Activated CD8-positive, alpha-beta memory T cell treated with anti-CD3 and anti-CD28 coated beads, Interleukin-2, amount 10 ng/mL, durations not matched to agents 7 days and 5 days (primary cell): ENCODE measurements at places on chromosomes 2 and 18. TPM values are rescaled to one million over a fixed set of nuclear protein-coding genes. Genes with fewer than 3 reads are reported as not detected.

DNA sequence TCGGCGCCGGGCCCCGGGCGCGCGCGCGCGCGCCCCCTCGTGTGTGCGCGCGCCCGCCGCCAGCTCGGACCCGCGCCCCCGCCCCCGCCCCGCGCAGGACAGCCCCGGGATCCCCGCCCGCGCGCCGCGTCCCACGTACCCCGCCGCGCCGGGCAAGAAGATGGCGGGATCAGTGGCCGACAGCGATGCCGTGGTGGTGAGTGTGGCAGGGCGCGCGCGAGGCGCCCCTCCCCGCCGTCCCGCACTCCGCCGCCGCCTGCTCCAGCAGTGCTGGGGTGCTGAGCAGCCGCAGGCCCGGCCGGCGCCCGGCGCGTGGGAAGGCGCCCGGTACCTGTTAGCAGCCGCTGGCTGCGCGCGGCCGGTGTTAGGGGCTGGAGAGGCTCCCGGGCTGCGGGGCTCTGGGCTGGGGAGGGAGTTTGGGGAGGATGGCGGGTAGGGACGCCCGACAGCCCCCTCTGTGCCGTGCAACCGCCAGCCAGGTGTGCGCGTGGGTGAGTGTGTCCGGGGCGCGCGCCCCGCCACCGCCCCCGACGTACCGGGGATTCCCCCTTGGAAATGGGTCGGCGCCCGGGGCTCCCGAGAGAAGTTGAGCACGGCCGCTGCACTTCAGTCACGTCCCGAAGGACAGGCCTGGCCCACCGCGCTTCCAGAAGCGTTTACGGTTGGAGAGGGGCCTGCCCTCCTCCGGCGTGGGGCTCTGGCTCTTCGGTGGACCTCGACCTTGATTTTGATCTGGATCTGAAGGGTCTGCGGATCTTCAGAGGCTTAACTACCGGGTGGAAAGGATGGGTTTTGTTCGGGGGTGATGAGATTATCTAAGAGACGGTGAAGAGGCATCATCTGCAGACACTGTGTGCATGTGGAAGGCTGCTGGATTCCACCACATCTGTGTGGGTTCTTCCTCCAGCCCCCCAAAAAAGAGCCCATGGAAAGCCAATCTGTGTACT is 697 bp downstream of the LGALSL start:
- peak; percentile 46 for DNase-seq

DNA sequence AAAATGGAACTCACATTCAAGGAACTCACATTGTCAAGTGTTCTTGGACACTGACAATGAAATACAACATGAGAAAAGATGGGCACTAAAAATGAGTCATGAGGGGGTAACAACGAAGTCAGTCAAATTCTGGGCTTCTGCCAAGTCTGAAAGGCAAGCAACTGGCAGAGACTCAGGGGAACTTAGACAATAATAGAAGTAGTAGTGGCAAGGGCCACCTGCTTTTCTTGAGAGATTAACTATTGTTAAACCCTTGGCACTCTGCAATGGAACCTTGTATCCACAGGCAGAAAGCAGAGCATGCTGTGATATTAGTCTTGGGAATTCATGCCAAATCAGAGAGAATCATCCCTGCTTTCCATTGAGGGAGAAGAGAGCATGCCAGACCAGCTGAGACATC is 382.6 kb upstream of the CDH2 start:
- no peak for DNase-seq

- DNase-seq, result no peak
Observed at GRCh38 chr2:181895818-181896217, 4.3 kb downstream of the ITPRID2 start.

DNA sequence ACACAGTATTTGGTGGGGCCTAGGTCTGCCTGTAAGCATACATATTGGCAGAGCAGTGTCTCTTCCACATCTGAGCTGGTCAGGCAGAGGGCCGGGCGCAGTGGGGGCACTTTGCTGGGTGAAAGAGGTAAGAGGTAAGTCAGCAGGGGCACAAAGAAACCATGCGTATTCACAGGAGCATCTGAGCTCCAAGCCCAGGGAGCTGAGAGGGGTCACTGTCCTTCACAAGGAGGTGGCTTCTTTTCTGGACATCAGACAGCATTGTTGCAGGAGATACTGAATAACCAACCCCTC is 201.7 kb downstream of the AGAP1 start:
- no peak for DNase-seq

GRCh38 chr18:39842366-39842914 is 2112.6 kb upstream of the PIK3C3 start:
- DNase-seq, result no peak

Gene CNGA3
- total RNA-seq, result not detected
